Dermis microvascular lymphatic vessel endothelial cell (primary cell): ENCODE measurements at places on chromosomes 1 and 21. TPM values are rescaled to one million over a fixed set of nuclear protein-coding genes. Genes with fewer than 3 reads are reported as not detected.

GRCh38 chr1:107496002-107496401 is 355.2 kb downstream of the NTNG1 start:
- DNase-seq, result no peak

DNA sequence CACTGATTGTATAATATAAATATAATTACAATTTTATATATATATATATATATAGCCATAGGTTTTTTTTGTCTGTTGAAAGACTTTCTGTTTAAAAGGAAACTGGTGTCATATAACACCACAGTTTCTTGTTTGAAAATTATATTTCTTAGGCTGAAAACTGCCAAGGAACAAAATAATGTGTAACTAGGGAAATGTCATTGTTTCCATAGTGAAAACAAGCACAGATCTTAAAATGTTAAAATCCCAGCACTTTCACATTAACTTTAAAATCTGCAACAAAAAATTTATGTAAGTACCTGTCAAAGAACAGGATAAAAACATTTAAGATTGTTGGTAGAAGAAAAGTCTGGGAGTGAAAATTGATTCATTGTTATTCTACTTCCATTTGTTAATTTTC is 104.2 kb downstream of the ATP6V1G3 start:
- DNase-seq, result peak; percentile 8

- no peak for DNase-seq
Measured at GRCh38 chr1:203306965-203307541, 1.7 kb downstream of the BTG2 start.

- peak; percentile 40 for DNase-seq
Measured at GRCh38 chr1:189269011-189269410, 1208.7 kb downstream of the BRINP3 start.

GSTM1 gene
- not detected in 2 replicates for total RNA-seq

DNA sequence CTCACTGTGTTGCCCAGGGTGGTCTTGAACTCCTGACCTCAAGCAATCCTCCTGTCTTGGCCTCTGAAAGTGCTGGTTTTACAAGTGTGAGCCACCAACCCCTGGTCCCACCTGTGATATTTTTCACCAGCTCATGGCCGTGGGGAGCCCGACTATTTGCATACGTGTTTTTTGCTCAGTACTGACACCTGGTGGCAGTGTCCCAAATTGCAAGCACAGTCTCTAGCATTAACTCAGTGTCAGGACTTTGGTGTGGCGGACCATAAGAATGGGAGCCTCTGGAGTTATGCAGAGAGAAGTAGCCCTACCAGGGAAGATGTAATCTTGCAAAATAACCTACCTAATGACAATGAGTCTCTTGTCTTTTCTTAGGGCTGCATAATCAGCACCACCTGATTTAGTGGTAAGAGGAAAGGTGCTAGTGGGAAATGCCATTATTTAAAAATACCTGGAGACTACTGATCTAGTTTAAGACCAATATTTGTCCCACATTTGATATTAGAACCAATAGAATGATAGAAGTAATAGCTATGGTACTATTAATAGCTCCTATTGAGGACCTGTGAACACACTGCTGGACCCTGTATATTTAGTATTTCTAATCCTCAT is 305.4 kb downstream of the DISC1 start:
- DNase-seq, result no peak

DNA sequence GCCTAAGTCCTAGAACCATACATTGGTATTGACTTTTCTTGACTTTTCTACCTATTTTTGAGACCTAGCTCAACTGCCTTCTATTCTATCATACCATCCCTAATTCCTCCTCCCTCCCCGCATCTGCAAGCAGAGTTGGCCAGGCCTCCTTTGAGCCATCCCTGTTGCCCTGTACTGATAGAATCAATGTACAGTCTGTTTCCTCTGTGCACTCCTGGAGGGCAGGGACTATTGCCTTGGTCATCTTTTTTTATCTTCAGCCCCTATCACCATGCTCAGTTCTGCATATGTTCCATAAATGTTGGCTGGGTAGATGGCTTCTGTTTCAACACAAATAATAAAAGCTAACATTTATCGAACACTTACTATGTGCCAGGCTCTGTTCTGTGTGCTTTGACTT is 4.0 kb upstream of the RGS16 start:
- no peak for DNase-seq

GRCh38 chr1:165507570-165507969 is 36.2 kb upstream of the LRRC52 start:
- DNase-seq, result no peak

TFF2 gene
- not detected in 2 replicates for total RNA-seq

- no peak for DNase-seq
Measured at GRCh38 chr1:6111571-6111970, 65.9 kb downstream of the KCNAB2 start.

OR2T2 gene
- not detected in 2 replicates for total RNA-seq

DNA sequence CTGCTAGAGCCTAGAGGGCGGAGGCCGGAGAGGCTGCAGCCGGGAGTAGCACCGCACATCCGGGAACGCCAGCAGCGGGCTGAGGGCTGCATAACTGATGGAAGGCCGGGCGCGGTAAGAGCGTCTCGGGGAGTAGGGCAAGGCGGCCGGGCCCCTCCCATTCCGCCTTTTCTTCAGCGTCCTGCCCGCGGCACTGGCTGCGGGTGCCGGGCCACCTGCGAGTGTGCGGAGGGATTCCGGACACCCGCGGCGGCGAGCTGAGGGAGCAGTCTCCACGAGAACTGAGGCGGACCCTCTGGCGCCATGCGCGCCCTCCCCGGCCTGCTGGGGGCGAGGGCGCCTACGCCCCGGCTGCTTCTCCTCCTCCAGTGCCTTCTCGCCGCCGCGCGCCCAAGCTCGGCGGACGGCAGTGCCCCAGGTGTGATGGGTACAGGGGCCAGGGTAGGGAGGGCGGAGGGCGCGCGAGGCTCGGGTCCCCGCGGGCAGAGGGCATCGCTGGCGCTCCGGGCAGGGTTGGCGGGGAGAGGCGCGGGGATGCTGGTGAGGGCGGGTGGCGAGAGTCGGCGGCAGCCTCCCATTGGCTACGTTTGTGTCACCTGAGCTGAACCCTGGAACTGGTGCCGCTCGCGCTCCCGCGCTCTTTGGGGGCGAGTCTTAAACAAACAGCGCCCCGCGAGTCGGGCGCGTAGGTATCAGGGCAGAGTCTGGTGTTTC is 334.4 kb downstream of the SRGAP2C start:
- no peak for DNase-seq

- peak; percentile 56 for DNase-seq
Measured at GRCh38 chr1:202154766-202155477, 5.5 kb downstream of the PTPN7 start.

LCE1D gene
- total RNA-seq, result not detected in 2 replicates

DNA sequence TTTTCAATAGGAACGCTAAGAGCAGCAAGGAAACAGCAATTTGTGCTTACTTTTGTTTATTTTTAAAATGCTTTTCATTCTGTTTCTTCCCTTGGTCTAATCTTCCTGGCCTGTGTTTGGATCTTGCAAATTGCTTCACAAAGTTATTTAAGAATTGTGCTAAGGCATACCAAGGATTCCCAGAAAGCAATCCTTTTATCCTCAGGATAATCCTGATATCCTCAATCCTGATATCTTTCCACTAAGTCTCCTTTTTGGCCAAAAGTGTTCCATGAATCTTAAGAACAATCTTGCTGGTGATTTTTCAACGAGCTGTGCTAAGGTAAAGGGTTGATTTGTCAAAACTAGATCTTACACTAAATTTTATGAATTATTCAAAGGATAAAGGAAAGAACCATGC is 1577.9 kb downstream of the PLA2G4A start:
- no peak for DNase-seq

- no peak for DNase-seq
Measured at GRCh38 chr1:156045076-156045475, 8.5 kb downstream of the UBQLN4 start.

CHAF1B gene
- 1.6 and 3.3 TPM in 2 replicates for total RNA-seq

KCNN3 gene
- 1.0 and 1.8 TPM in 2 replicates for total RNA-seq

- no peak for DNase-seq
Measured at GRCh38 chr21:15029077-15029476, 35.7 kb downstream of the NRIP1 start.
